ENCODE measurements at places on chromosomes 1 and 21.
A peak's percentile ranks its signal among the peaks of the same experiment; 100 is the strongest.

GRCh38 chr21:31880816-31881215 lies 8.0 kb downstream of the HUNK start:
- DNase-seq, result no peak

GRCh38 chr1:27418326-27419185 lies 26.1 kb downstream of the GPR3 start:
- no peak for DNase-seq

- no peak for DNase-seq
Observed at GRCh38 chr1:41041614-41042270, 20.2 kb upstream of the SLFNL1 start.

- DNase-seq, result peak; percentile 38
Observed at GRCh38 chr21:38170283-38170682, 86.5 kb upstream of the KCNJ15 start.

- DNase-seq, result no peak
Observed at GRCh38 chr1:189605226-189605625, 872.4 kb downstream of the BRINP3 start.

DNA sequence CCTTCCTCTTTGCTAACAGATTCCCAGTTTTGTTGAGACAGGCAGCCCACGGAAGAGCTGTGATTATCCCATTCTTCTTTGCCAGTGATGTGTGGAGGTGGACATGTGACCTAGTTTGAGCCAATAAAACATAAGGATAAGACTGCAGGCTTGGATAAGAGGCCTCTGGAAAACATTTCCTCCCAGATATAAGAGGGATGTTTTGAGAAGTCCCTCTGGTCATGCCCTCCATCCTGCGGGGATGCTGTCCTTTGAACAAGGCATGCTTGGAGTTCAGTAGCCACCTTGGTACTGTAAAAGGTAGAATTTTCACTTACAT lies 155.7 kb downstream of the TM2D1 start:
- DNase-seq, result no peak

Measured in COR-L47 (cell line).